ENCODE measurements at places on chromosomes 13 and 19.

DNA sequence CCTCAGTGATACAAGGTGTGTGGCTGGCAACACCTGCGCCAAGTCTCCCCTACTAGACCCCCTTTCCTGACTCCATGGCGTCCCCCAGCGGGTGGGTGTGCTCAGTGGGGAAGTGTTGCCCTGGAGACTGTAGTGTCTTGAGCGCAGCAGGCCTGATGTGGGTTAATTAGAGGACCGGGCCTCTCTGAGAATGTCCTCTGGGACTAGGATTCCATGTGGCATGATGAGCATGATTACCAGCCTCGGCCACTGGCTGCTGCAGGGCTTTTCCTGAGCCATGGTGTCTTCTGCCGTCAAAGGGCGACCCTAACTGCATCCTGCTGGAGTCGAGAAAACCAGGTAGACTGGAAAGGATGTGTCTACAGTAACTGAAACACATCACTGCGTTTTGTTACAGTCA, 28.1 kb downstream of the MICOS13 start:
- no peak for DNase-seq

DNA sequence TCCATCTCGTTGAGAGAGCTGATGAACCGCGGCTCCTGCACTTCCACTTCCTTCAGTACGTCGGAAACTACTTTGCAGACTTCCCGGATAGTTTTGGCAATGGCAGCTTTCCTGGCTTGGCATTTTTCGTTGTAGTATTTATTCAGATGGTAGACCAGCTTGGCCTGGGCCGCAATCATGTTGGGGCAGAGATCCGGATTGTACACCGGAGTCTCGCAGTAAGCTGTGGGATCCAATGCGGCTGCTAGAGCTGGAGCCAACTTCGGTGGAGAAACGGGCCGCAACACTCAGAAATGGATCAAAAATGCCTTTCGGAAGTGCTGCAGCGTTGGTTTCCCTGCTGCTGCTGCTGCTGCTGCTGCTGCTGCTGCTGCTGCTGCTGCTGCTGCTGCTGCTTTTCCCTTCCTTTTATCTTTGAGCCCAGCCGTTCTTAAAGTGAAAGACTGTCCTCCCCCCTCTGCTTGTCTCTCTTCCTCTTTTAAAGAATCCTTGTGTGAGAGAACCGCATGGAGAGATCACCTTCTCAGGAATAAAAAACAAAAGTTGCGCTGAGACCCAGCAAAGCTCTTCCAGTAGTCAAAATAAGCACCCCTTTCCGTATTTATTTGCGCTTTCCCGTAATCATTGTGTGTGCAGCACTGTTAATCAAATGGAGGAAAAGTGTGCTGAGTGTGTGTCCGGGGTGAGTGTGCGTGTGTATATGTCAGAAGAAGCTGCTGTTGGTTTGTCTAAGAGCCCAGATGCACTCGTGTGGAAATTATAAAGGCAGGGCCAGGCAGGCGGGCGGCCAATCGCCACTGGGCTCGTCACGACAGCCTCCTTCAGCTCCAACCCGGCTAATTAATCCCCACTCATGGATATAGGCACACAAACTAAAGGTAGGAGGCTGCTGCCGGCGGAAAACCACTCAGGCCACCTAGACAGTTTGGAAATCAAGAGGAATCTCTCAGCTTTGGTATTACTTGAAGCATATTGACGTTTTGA, at the start of gene MAB21L1:
TSS of gene MAB21L1 (minus strand) at position 730 of the 984 bp plus-strand sequence. CDS start at position 179, 551 bp downstream.
- DNase-seq: peak; percentile 98

GRCh38 chr13:59121507-59121906, 1042.2 kb downstream of the DIAPH3 start:
- no peak for DNase-seq

DNA sequence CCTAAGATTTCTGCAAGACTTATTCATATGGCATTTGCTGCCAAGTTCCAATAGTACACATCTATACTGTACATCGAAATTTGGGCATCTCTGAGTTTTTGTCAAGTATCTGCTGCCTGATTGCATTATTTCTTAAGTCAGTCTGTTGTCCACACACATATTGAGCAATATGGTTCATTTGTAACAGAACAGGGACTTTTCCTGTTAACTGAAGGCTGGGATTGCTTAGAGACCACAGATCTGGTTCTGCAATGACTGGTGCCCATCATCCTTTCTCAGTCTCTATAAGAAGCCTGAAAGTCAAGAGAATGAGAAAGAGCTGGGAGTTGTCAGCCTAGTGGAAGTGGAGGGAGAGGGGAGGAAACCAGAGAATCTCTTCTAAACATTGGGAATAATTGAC, 22.5 kb upstream of the MYCBP2 start:
- no peak for DNase-seq

- DNase-seq: peak; percentile 55
Observed at GRCh38 chr13:33931397-33932311, 113.7 kb downstream of the RFC3 start.

DNA sequence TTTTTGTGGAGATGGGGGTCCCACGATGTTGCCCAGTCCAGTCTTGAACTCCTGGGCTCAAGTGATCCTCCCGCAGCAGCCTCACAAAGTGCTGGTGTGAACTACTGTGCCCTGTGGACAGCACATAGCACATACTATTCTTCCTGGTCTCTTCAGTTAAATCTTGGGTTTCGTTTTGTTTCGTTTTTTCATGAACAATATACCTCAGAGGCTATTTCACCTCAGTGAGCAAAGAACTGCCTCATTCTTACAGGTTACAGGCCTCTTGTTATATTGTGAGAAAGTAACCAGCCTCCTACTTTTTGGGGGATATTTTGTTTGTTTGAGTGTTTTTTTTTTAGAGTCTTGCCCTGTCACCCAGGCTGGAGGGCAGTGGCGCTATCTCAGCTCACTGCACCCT, 1.3 kb upstream of the C3 start:
- no peak for DNase-seq

- no peak for DNase-seq
Observed at GRCh38 chr13:109671919-109672318, 114.5 kb downstream of the IRS2 start.

GRCh38 chr13:77470986-77471385, 64.5 kb upstream of the SCEL start:
- DNase-seq: no peak

DNA sequence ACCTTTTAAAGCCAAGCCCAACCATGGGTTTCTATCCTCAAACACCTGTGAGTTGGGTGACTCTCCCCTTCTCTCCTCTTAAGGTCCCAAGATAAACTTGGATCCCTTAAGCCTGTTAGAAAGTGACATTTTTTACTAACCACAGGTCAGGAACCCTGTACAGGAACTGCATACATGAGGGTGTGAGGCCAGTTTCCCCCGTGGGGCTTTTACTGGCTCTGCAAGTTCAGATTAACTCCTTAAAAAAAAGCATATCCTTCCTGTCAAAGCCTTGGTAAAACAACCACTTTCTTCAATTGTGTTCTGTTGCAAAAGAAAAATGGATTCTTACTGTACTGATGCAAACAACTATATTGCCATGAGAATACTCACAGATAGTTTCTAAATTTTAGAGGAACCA, 2638.7 kb upstream of the PCDH20 start:
- no peak for DNase-seq

GRCh38 chr19:41588497-41589209, 12.7 kb downstream of the CEACAM21 start:
- no peak for DNase-seq

- no peak for DNase-seq
Observed at GRCh38 chr13:66974889-66975288, 255.2 kb downstream of the PCDH9 start.

DNA sequence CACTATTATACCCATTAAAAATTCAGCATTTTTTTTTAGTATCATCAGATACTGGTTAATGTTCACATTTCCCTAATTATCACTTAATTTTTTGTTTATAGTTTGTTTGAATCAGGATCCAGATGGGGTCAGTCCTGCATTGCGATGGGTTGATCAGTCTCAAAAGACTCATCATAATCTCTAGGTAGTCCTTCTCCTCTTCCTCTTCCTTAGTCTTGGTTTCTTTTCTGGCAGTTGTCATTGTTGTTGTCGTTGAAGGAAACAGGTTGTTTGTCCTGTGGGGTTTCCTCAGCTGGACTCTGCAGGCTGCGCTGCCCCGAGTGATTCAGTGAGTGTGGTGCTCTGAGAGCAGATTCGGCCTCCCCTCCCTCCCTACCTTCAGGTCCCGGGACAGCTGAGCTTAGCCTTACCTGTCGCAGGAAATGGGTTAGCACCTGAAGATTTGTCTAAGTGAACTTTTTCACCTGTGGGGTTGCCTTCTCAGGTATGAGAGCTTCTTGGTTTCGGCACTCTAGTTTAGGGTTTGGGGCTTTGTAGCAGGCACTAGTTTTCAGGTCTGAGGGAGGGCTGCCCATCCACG, 34.1 kb downstream of the NFIX start:
- no peak for DNase-seq

GRCh38 chr19:44592451-44592890, 20.9 kb upstream of the IGSF23 start:
- no peak for DNase-seq

- DNase-seq: no peak
Observed at GRCh38 chr19:51089786-51090185, 7.1 kb upstream of the KLK14 start.

DNA sequence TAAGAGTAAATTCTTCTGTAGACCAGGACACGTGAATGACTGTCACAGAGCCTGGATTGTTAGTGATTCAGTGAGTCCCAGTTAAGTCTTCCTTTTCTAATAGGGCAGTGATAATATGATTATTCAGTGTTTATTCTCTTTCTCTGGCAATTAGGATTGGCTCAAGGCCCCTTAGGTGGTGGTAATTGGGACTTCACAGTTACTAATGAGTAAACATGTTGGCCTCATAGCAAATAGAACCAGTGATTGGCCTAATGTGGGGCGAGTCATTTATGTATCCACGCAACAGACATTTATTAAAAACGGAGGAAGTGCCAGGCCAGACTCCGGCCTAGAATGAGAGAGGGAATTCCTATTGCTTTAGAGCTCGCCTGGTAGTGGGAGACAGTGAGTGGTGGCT, 72.4 kb downstream of the SHISA2 start:
- no peak for DNase-seq

- no peak for DNase-seq
Observed at GRCh38 chr13:113425941-113426590, 27.2 kb downstream of the ADPRHL1 start.

GRCh38 chr13:27595055-27595811, 25.1 kb downstream of the LNX2 start:
- no peak for DNase-seq

DNA sequence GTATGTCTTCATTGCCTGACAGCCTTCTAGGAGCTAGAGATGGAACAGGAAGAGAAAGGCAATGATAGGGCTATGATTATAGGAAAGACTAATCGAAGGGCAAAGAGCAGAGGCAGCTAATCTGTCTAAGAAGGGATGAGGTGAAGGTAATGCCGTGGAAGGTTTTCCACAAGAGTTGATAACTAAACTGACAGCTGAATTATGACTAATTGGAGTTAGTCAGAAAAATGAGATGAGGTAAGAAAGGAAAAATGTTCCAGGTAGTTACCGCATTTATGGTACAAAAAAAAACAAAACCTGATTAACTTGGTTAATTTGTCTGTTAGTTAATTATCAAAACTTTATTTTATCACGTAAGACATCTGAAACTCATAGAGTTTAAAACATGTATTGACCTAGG, 260.3 kb downstream of the SLITRK6 start:
- no peak for DNase-seq

- DNase-seq: no peak
Observed at GRCh38 chr13:95955255-95955654, 97.9 kb downstream of the UGGT2 start.

Measured in cerebellar cortex (tissue), 1 donor.